ENCODE measurements at places on chromosomes 3 and 15.

DNA sequence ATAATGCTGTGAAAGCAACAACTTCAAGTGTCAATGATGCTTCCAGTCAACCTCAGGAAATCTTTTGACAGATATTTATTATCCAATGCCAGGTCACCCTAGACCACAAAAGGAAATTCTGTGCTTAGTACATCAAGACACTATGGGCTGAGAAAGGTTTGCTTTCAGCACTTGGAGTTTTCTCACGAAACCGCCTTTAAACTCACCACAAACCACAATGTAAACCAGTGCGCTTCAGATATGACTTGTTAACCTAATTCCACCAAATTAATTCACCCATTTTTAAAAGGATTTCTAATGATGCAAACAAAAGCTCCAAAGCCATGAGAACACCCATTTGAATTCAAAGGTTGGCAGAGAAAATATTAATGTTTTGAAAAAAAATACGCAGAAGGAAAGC is 292.9 kb upstream of the NR2F2 start:
- DNase-seq: no peak

- no peak for DNase-seq
Measured at GRCh38 chr15:27486683-27487647, 516.0 kb downstream of the GABRG3 start.

GRCh38 chr3:110732420-110732819 is 339.2 kb upstream of the NECTIN3 start:
- DNase-seq: no peak

DNA sequence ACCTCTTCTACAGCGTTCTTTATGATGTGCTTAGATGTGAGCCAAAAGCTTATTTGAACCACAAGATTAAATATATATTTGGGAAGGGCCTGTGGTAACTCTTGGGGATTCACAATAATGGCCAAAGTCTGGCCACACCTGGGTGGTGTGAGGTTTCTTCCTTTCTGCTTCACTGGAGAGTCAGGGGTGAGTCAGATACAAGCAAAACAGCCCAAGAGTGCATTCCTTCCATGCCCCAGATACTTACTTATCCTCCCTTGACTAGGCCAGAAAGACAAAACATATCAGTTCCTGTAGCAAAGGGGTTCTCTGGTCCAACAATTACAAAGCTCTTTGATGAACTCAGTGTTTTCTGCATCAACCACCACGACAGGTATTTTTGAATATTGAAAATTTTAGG is 941 bp downstream of the ZBED2 start:
- peak; percentile 88 for DNase-seq
